ENCODE measurements at places on chromosomes 6 and 20. TPM values are rescaled to one million over a fixed set of nuclear protein-coding genes. Genes with fewer than 3 reads are reported as not detected.

The SLC24A3 gene
- 28.4 TPM for total RNA-seq

The CAGE1 gene
- total RNA-seq, result not detected

The GRM4 gene
- 0.37 TPM for total RNA-seq

- DNase-seq, result peak; percentile 20
- H3K4me3 ChIP-seq, result no peak overlapping the region
- H3K27me3 ChIP-seq, result no peaks in the 10 kb centered on the region
- no peaks in the 10 kb centered on the region for H3K36me3 ChIP-seq
Observed at GRCh38 chr6:36616893-36617521, 22.8 kb downstream of the SRSF3 start.

DNA sequence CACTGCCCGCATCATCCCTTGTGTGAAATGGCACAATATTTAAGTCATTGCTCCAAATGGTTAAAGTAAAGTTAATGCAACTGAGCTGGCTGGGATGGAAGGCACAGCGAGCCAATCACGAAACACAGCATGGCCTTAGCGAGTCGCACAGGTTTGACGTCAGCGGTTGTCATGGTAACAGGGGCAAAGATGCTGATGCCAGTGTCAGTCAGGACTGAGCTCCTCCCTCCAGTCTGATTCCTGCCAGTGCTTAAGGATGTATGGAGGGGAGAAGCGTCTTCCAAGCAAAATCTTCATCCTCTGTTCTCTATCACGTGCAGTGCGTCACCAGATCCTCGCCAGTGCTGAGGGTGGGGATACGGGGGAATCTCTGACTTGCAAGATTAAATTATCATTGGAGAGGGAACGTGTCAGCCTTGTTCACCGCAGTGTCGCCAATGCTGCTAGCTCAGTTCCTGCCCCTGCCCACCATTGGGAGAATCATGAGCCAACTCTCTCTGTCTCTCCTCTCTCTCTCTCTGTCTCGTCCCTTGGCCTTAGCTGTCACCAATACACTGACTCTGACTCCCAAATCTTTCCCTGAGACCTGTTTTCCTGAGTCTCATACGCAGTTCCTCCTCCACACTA is 24.5 kb downstream of the TSPYL4 start:
- peak; percentile 87 for DNase-seq
- H3K27me3 ChIP-seq, result no peaks in the 10 kb centered on the region
- no peaks in the 10 kb centered on the region for H3K4me1 ChIP-seq
- no peaks in the 10 kb centered on the region for H3K36me3 ChIP-seq
- H3K4me3 ChIP-seq, result no peak overlapping the region

DNA sequence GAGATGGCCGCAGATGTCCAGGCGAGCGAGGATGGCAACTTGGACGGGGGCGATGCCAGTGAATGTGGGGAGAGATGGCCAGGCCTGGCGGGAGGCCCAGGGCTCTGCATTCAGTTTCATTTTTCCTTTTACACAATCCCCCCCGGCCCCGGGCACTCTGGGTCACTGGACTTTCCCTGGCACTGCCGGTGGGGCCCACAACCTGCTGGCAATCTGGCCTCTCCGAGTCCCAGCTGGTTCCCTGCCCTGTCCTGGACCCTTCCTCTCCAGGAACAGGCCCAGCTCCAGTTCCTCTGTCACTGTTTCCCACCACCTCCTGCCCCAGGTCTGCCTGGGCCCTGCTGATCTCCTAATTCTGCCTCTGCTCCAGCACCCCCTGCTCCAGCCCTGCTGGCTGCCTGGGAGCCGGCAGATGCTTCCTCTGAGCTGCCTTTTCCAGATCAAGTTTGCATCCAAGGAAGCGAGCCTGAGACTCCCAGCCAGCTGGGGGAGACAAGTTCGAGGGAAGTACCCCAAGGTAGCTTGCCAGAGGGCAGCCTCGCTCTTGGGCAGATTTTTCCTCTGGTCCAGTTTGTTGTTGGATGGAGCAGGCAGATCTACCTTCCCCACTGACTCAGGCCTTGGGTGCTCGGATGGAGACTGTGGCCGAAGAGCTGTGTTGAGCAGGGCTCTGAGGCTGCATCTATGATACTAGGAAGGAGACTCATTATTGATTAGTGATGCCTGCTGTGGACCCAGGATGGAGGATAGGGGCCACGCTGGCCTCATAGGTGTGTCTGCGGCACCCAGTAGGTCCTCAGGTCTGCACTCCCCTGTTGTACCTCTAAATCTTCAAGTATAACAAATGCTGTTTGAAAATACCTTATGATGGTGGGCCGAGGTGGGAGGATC is 83.2 kb downstream of the CEBPB start:
- no peaks in the 10 kb centered on the region for H3K36me3 ChIP-seq
- no peaks in the 10 kb centered on the region for H3K27me3 ChIP-seq
- no peak overlapping the region for H3K4me3 ChIP-seq
- DNase-seq, result no peak
- H3K4me1 ChIP-seq, result peaks cover under 1% of the 10 kb centered on the region
- H3K27ac ChIP-seq, result no peak overlapping the region

- H3K4me3 ChIP-seq, result no peak overlapping the region
- DNase-seq, result no peak
- no peaks in the 10 kb centered on the region for H3K4me1 ChIP-seq
- H3K36me3 ChIP-seq, result no peaks in the 10 kb centered on the region
- no peak overlapping the region for H3K27ac ChIP-seq
- H3K27me3 ChIP-seq, result no peaks in the 10 kb centered on the region
Observed at GRCh38 chr6:133360194-133360593, 119.0 kb downstream of the EYA4 start.

GRCh38 chr6:47348316-47348863 is 38.7 kb upstream of the TNFRSF21 start:
- no peaks in the 10 kb centered on the region for H3K27me3 ChIP-seq
- no peak overlapping the region for H3K27ac ChIP-seq
- no peak for DNase-seq
- H3K4me3 ChIP-seq, result no peak overlapping the region

DNA sequence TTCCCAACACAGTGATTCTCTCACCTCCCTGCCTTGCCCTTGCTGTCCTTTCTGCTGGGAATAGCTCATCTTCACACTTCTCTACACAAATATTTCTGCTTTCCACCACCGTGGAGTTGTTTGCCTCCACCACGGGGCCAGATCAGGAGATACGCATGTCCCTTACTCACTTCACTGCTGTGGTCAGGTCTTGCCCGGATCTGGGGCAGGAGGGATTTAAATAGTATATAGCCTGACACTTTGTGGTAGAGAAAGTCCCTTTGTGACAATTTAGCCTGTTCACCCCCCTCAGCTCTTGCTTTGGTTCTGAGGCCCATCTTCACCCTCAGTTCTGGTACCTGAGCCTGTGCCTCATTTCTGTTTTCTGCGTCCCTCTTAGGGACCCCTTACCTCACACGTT is 92.6 kb upstream of the PREP start:
- no peak overlapping the region for H3K4me3 ChIP-seq
- H3K27me3 ChIP-seq, result no peaks in the 10 kb centered on the region
- no peak overlapping the region for H3K27ac ChIP-seq

GRCh38 chr6:49890988-49891387 is 24.7 kb upstream of the CRISP1 start:
- H3K4me1 ChIP-seq, result no peaks in the 10 kb centered on the region
- no peak overlapping the region for H3K27ac ChIP-seq
- no peaks in the 10 kb centered on the region for H3K27me3 ChIP-seq
- H3K36me3 ChIP-seq, result no peaks in the 10 kb centered on the region
- no peak overlapping the region for H3K4me3 ChIP-seq

DNA sequence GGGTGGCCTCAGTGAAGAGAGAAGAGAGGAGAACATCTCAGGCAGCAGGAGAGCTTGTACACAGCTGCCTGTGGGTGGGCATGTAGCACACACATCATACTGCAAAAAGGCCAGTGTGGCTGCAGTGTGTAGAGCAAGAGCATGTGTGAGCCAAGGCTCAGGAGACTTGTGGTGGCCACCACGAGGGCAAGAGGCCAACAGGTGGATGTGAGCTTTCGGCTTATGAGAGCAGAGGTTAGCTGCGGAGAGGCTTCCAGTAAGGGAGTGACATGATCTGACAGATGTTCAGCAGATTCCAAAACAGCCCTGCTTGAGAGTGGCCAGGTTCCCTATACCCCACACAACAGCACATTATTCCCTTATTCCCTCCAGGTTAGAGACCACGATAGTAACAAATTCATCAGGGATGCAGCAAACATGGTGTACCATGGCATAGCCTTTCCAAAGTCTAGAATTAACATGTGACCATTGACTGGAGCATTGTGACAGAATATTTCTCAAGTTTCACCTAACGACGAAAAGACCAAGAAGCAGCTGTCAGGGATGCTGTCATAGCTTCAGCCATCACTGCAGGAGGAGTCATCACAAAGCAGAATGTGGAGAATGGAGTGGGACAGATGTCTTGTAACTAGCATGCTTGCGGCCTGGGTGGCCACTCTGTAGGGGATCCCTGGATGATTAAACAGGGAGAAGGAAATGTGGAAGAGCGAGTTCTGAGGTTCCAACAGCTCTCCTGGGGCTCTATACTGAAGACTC is 23.1 kb downstream of the HM13 start:
- H3K4me1 ChIP-seq, result no peaks in the 10 kb centered on the region
- H3K27ac ChIP-seq, result no peak overlapping the region
- no peak for DNase-seq
- H3K27me3 ChIP-seq, result no peaks in the 10 kb centered on the region

The BAG2 gene
- 16.0 TPM for total RNA-seq

The SPATS1 gene
- not detected for total RNA-seq

GRCh38 chr20:32823078-32823477 is 3.3 kb downstream of the MAPRE1 start:
- no peak overlapping the region for H3K27ac ChIP-seq
- H3K36me3 ChIP-seq, result no peaks in the 10 kb centered on the region
- H3K4me3 ChIP-seq, result no peak overlapping the region
- no peaks in the 10 kb centered on the region for H3K27me3 ChIP-seq

DNA sequence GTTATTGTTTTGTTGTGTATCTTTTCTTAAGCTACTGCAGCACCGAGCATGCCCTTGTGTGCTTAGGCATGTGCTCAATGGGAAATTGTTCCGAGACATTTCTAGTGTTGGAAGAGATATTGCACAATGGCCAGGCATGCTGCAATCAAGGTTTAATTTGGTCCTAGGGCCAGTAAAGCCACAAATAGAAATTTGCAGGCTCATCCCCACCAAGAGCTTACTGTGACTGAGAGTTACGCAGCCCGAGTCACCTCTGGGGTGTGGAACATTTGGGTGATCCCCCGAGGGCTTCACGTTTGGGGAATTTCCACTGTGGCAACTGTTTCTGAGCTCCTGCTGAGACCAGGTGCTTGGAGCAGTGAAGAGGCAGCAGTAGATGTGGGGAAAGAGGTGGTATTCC is 65.8 kb downstream of the ADTRP start:
- no peak overlapping the region for H3K4me3 ChIP-seq
- DNase-seq, result no peak
- H3K27me3 ChIP-seq, result no peaks in the 10 kb centered on the region
- no peak overlapping the region for H3K27ac ChIP-seq

The TSBP1 gene
- not detected for total RNA-seq

DNA sequence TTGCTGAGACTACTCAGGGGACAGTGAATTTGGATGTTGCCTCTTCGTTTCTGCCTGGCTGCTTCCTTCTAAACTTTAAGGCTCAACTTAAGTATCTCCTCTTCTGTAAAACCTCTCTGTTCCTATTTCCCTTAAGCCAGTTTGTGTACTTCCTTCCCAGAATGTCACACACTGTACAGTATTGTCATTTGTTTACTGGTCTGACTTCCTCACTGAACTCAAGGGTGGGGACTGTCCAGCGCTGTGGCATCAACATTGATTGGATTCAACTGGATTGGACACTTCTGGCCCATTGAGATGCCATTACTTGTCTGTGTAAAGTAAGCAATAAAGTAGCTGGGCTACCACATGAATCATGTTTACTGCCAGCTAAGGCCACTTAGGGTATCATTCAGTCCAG is 69.7 kb downstream of the ANKS1A start:
- peaks cover 13% of the 10 kb centered on the region for H3K4me1 ChIP-seq
- no peak for DNase-seq
- H3K27ac ChIP-seq, result no peak overlapping the region
- H3K4me3 ChIP-seq, result no peak overlapping the region

- no peak overlapping the region for H3K4me3 ChIP-seq
- peaks cover 2% of the 10 kb centered on the region for H3K4me1 ChIP-seq
- H3K27me3 ChIP-seq, result no peaks in the 10 kb centered on the region
- no peaks in the 10 kb centered on the region for H3K36me3 ChIP-seq
- peak overlapping the region; percentile 16 for H3K27ac ChIP-seq
Observed at GRCh38 chr6:149139782-149140136, 177.8 kb upstream of the TAB2 start.

- no peaks in the 10 kb centered on the region for H3K4me1 ChIP-seq
- no peak overlapping the region for H3K27ac ChIP-seq
- no peak overlapping the region for H3K4me3 ChIP-seq
- no peaks in the 10 kb centered on the region for H3K27me3 ChIP-seq
- no peaks in the 10 kb centered on the region for H3K36me3 ChIP-seq
Observed at GRCh38 chr6:170575250-170575649, 9.2 kb downstream of the PDCD2 start.

DNA sequence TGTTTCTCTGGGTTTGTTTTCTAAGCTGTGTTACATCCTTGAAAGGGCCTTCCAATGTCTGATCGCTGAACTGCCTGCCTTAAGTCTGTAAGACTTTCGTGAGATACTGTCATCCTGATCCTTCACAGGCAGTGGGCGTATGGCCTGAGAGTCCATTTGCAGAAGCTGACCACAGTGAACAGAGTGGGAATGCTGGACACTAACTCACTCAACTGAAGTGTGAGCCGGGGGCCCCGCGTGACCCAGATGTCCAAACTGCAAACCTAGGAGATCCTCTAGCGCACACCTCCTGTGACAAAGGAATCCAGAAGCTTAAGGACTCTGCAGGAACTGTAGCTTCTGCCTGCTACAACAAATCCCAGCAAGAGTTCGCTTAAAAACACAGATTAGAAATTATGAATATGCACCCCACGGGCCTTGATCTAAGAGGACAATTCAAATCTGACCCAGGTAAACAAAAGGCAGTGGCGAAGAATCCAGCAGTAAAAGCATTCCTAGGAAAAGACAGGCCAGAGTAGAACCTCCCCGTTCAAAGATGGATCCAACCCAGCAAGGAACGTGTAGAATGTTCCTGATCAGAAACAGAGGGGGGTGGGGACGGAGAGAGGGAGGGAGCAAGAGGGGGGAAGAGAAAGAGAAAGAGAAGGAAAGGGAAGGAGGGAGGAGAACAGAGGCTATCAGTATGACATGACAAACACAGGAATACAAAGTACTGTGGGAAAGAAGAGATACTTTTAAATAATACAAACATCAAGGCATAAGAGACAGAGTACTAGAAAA is 135.0 kb upstream of the AFDN start:
- H3K27ac ChIP-seq, result no peak overlapping the region
- H3K27me3 ChIP-seq, result no peaks in the 10 kb centered on the region
- no peak for DNase-seq

GRCh38 chr6:144352331-144352730 is 67.2 kb downstream of the UTRN start:
- DNase-seq, result no peak
- no peak overlapping the region for H3K4me3 ChIP-seq
- no peaks in the 10 kb centered on the region for H3K27me3 ChIP-seq
- H3K36me3 ChIP-seq, result no peaks in the 10 kb centered on the region
- H3K4me1 ChIP-seq, result peaks cover 8% of the 10 kb centered on the region
- no peak overlapping the region for H3K27ac ChIP-seq

DNA sequence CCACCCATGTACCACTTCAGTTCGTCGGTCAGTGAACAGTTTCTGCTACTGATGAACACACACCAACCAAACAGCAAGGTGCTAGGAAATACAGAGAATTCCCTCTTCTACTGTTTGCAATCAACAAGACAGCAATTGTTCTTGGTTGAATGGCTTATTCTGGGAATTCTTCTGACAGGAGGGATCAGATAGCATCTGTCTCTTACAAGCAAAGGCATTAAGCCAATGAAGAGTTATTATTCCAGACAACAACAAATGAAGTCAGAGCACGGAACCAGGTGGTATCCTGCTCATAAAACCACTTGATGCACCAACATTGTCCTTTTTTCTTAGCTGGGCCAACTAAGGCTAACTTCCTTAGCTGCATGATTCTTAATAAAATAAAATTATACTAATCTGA is 37.8 kb downstream of the PTPRK start:
- H3K4me1 ChIP-seq, result peaks cover 7% of the 10 kb centered on the region
- H3K4me3 ChIP-seq, result no peak overlapping the region
- H3K36me3 ChIP-seq, result no peaks in the 10 kb centered on the region
- H3K27me3 ChIP-seq, result no peaks in the 10 kb centered on the region
- no peak overlapping the region for H3K27ac ChIP-seq

Measured in ovary (tissue), 10 donors.